D341Med (cell line): ENCODE measurements at places on chromosomes 3 and 15.

GRCh38 chr15:35738370-35738769 is 192.4 kb upstream of the DPH6 start:
- DNase-seq, result no peak

- DNase-seq, result no peak
Measured at GRCh38 chr3:46010519-46011113, 15.0 kb upstream of the FYCO1 start.

DNA sequence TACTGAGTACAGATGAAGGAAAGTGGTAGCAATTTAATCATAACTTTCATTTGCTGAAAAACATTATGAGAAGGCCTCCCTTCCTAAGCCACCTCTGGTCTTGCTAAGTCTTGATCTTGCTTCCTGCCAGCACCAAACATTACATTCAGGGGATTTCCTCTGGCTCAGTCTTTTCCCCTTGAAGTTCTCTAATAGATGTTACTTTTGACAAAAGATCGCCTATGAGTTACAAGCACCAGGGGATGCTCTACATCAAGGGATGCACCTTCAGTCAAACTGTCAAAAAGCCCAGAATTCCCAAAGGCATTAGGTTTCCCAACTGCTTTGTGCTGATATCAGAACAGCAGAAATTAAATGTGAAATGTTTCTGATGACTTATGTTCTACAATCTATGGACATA is 47.3 kb downstream of the AQP9 start:
- no peak for DNase-seq

DNA sequence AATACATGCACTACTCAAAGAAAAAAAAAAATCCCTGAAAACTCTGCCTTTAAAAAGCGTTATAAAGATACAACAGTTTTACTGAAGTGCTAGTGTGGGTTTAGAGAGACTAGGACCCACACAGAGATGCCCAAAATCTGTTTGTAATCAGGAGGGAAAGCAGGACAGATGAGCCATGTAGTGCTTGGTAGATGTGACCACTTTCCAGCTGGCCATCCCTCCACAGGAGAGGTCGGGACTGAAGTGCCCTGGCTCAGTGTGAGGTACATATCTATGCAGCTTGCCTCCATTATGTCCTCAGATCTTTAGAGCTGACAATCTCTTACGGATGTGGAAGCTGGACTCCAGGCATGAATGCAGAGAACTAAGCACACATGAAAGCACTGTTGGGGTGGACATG is 57.5 kb upstream of the NANOGP8 start:
- DNase-seq, result no peak

GRCh38 chr3:111713833-111714232 is 118.7 kb upstream of the ZBED2 start:
- DNase-seq, result no peak

DNA sequence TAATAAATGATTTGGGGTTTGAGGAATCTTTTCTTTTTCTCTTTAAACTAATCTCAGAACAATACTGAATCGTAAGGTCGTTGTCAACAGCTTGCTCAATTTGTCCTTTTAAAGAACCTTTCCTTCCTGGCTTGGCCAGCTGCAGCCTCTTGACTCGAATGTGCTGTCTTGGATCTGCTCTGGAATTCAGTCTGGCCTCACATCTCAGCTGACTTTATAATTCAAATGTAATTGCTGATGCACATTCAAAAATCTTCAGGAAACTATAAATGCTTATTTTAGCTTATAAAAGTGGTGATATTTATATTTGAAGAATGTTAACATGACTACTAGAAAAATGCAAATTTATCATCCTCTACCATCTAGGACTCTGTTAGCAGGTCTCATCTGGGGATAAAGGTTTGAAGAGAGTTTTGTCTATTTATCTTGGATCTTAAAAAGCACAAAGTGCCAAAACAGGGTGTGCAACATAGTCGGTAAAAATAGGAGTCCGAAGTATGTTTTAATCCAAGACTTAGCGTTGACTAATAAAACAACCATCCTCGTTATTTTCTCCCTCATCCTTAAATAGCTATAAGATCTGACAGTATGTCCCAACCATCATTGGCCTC is 1035.2 kb downstream of the MCTP2 start:
- DNase-seq, result no peak

- no peak for DNase-seq
Measured at GRCh38 chr3:55157731-55158130, 229.9 kb upstream of the LRTM1 start.

DNA sequence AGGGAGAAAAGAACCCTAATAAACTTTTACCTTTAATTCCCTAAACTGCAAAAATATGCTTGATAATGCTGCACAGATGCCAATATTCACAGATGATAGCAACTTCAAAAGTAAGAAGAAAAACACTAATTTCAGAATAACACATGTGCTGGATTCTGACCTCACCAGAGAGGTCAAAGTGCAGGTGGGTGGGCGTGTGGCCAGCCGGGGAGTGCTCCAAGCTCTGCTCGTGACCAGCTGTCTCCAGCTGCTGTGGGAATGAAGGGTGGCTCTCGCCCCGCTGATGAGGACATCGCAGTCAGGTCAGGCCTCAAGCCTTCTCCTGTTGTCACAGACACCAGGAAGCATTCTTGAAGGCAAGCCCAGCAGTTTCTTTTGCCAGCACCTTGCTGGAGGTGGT is 57.1 kb downstream of the ADAMTS17 start:
- no peak for DNase-seq

DNA sequence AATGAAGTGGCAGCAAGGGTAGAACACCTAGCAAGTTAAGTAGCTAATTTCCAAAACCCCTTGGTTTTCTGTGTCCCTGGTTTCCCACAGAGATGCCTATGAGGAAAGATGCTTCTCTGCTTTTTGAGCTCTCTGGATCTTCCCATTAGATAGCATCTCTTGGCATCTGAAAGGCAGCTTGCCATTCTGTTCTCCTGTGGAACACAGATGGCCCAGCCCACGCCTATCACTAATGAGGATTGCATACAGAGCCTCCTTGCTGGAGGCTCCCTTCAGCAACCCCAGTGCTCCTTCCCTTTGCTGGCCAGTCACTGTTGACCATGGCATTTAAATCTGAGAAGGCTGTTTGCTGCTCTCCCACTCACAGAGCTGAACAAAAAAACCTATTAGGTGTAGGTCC is 34.4 kb upstream of the ETV5 start:
- no peak for DNase-seq

- DNase-seq, result no peak
Measured at GRCh38 chr3:195802261-195802701, 9.4 kb downstream of the MUC4 start.

GRCh38 chr15:66895794-66896453 is 169.5 kb upstream of the SMAD3 start:
- no peak for DNase-seq

DNA sequence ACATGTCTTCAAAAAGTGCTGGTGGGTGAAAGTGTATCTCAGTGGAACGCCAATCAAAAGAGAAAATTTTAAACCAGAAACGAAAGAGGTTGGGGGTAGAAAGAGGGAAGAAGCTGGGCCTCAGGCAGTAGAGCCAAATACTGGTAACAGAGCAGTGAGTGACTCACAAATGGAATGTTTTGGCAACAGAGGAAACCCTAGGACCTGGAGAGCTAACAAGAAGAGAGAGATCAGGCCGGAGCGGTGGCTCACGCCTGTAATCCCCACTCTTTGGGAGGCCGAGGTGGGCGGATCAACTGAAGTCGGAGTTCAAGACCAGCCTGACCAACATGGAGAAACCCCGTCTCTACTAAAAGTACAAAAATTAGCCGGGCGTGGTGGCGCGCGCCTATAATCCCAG is 450.8 kb upstream of the NAALADL2 start:
- DNase-seq, result no peak
